ENCODE measurements at places on chromosomes 2 and 18.

GRCh38 chr2:23241611-23242245 is 143.3 kb upstream of the KLHL29 start:
- DNase-seq, result peak; percentile 17

GRCh38 chr2:137693534-137693933 is 270.7 kb upstream of the HNMT start:
- no peak for DNase-seq

- DNase-seq, result no peak
Measured at GRCh38 chr2:143356736-143357446, 227.7 kb downstream of the ARHGAP15 start.

DNA sequence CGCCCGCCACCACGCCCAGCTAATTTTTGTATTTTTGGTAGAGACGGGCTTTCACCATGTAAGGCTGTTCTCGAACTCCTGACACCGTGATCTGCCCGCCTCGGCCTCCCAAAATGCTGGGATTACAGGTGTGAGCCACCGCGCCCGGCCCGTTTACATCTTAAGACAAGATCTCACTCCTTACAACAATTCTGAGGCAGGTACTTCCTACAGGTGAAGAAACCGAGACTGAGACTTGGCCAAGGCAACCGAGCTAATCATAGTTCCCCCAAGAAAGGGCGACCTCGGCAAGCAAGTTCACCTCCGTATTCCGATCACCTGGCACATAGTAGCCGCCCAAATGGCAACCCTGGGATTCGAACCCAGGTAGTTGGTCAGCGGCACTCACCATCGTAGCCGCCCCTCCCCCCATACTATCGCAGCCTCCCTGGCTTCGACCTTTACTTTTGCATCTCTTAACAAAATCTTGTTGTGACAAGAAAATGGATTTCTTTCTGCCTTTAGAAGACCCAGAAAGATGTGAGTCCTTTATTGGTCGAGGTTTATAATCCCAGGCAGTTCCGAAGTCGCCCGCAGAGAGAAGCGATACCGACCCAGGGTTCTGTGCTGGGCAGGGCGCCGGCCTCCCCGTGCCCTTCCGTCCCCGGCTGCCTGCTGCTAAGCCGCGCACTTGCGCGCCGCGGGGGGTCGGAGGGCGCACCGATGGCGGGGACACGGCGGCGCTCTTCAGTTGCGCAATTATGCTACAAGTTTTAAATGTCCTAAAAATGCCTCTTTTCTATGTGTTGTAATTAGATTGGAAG is 1.1 kb upstream of the FZD5 start:
- no peak for DNase-seq

- DNase-seq, result no peak
Measured at GRCh38 chr2:73939419-73939818, 12.7 kb downstream of the DGUOK start.

GRCh38 chr18:5103286-5103685 is 93.8 kb downstream of the AKAIN1 start:
- no peak for DNase-seq

GRCh38 chr2:62339837-62340236 is 143.9 kb downstream of the B3GNT2 start:
- no peak for DNase-seq

DNA sequence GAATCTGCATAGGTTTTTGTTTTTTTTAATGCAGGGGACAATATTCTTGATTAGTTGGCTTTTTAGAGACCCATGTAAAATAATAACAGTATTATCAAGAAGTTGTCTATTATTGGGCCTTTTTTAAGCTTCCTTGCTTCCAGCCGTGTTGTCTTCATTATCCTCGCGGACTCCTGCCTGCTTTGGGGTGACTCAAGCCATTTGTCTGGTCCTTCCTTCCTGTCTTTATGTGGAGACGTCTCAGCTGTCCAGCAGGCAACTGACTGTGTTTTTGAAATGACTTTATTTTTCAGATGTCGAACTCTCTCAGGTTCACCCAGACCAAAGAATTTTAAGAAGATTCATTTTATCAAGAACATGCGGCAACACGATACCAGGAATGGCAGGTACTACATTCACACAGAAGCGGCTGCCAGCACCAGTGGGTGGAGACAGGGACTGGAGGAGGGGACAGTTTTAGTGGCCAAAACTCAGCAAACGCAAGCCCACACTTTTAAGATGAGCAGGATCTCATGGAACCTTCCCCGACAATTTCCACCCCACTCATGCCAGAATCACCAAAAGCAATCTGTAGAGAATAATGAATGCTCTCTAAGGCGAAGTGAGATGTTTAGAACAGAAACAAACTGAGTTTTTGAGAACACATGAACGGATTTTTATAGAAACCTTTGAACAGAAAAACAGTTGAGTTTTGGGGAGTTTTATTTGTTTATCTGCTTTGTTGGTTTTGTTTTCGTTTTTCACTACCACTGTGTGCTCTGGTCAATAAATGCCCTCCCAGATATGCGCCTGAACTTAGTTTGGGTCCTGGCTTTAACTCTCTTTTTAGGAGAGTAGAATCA is 59.1 kb downstream of the CABLES1 start:
- no peak for DNase-seq

DNA sequence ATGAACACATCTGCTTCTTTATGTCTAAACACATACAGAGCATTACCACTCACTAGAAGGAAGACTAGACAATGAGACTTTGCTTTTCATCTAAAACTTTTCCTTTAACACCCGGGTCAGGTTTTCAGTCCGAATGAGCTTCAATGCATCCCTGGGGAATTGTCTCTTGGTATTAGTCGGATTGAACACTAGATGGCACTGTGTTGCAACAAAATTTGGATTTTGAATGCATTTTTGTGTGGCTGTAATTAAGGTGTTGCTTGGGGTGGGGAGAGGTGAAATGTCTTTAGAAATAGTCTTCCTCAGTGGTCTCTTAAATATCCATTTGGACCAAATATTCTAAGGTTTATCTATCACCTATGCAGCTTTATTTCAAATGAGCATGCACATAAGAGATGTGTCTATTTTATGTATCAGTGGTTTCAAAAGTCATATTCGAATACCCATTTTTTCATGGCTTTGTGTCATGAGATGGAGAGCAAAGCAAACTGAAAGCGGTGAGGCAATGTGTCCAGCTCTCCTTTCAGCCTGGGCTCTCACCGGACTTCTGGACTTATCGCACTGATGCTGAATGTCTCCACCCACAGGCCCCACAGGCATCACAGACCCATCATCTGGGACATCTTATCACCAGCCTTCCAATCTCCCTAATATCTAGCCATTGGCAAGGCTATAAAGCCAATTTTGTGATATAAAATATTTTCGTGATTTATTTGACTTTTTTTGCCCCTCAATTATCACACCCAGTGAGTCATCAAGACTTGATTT is 510.3 kb downstream of the RNF144A start:
- DNase-seq, result peak; percentile 22

- no peak for DNase-seq
Measured at GRCh38 chr2:201419057-201419635, 32.1 kb downstream of the TRAK2 start.
